ENCODE measurements at places on chromosomes 13 and 19.

- DNase-seq, result no peak
Measured at GRCh38 chr13:105817498-105817897, 718.0 kb downstream of the EFNB2 start.

GRCh38 chr19:15563931-15564330 lies 51.1 kb upstream of the CYP4F8 start:
- no peak for DNase-seq

- DNase-seq, result no peak
Measured at GRCh38 chr13:40438999-40439797, 227.2 kb downstream of the FOXO1 start.

- DNase-seq, result no peak
Measured at GRCh38 chr13:95573221-95573620, 20.7 kb downstream of the CLDN10 start.

DNA sequence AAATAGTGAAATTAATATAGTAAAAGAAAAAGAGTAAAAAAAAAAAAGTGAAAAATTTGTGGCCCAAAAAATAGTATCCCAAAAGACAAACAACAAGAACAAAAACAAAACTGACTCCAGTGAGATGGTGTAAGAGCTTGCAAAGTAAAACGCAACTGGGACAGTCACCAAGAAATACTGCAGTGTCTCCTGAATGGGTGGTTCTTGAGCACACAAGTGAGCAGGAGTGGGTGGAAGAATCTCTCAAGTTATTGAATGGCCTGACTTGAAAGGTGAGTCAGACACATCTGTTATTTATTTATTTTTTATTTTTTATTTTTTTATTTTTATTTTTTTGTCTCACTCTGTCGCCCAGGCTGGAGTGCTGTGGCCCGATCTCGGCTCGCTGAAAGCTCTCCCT lies 1.9 kb downstream of the ZNF493 start:
- DNase-seq, result no peak

DNA sequence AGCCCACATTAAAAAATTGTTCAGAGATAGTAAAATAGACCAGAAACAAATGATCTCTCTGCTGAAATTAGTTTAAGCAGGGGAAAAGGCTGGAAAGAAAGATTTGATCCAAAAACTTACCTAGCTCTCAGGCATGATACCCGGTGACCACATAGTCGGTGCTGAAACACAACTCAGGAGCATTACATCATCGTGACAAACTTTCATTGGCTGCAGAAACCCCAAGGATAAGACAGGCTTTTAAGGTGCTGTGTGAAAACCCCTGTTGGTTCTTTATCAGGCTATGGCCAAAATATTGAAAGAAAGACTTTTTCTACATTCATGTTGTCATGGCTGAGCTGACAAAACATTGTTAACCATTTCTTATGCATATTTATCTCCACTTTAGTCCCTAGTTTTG lies 171.7 kb upstream of the KLF12 start:
- no peak for DNase-seq

DNA sequence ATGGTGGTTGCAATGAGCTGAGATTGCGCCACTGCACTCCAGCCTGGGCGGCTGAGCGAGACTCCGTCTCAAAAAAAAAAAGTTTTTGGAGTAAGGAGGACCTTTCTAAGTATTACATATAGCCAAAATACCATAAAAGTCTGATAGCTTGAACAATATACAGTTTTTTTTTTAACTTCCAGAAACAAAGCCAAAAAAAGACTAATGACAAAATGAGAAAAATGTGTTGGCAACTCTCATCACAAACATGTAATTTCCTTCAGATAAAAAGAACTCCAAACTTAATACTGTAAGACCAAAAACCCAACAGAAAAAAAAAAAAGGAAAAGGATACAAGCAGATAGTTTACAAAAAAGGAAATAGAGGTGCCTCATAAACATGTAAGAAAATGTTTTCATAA lies 68.2 kb upstream of the MED4 start:
- DNase-seq, result no peak

Measured in H1 (cell line).